Kidney glomerular epithelial cell (primary cell): ENCODE measurements at places on chromosomes 2 and 18.

DNA sequence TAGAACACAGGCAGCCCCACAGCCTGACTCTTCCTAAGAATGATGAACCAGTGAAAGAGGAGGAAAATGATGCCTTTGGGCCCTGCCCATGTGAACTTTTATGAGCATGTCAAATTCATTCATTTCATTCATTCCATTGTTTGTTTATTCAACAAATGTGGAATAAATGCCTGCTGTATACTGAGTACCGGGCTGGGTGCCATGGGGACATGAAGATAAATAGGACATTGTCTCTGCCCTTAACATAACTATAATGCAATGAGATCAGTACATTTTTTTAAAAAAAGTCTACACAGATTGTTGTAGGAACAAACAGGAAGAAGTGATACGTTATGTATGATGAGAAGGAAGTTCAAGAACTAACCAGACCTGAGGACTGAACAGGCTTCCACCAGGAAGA, 14.7 kb downstream of the MREG start:
- no peak for DNase-seq

DNA sequence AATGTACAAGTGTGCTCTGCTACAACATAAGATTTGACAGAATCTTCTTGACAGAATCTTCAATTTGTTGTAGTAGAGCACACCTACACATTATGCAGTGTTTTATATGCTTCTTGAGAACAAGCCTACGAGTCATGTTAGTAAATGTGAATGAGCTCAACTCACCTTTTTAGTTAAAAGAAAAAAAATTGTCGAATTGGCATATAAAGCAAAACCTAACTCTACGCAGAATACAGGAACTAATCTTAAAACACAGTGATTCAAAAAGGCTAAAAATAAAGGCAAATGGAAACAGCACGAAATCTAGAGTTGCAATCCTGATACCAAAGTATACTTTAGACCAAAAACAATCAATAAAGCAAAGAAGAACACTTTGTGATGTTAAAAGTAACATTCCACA, 87.9 kb downstream of the PIGN start:
- no peak for DNase-seq

DNA sequence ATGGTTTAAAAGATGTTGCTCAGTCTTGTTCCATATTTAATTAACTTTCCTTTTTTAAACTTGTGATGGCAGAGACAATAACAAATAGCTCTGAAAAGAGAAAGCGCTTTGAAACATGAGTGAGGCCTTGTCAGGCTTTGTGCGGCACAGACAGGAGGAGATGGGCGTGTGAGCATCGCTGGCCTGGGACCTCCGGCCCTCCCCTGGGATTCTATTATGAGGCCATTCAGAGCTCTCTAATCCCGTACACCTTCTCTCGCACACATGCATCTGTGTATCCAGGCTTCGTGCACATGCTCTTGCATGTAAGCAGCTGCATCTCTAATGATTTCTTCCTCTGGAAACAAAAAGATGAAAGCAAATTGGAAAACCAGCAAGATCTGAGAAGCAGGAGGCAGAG, 313.7 kb downstream of the ZNF521 start:
- DNase-seq = no peak

DNA sequence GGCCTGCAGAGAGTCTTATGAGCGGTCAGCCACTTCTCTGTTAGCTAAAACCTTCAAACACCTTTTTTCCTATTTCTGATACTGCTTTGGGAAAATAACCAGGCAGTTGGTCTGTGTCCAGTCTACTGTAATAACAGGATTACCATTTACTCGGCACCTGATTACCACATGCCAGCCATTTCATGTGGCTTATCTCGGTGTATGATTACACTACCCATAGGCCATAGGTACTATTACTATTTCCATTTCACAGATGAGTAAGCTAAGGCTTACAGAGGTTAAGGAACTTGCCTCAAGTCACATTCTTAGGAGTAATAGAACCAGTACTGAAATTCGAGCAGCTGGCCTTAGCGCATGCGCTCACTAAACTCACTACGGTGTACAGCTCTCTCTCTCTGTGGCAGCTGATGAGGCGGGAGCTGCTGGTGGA, 147.2 kb upstream of the L3MBTL4 start:
- no peak for DNase-seq
